ENCODE measurements at places on chromosomes 11 and 22.

GRCh38 chr11:66619080-66619554, 2.7 kb downstream of the RBM14 start:
- no peak for DNase-seq

GRCh38 chr11:11426226-11426952, 73.3 kb upstream of the CSNK2A3 start:
- no peak for DNase-seq

GRCh38 chr11:116610190-116610589, 162.6 kb downstream of the BUD13 start:
- DNase-seq = no peak

DNA sequence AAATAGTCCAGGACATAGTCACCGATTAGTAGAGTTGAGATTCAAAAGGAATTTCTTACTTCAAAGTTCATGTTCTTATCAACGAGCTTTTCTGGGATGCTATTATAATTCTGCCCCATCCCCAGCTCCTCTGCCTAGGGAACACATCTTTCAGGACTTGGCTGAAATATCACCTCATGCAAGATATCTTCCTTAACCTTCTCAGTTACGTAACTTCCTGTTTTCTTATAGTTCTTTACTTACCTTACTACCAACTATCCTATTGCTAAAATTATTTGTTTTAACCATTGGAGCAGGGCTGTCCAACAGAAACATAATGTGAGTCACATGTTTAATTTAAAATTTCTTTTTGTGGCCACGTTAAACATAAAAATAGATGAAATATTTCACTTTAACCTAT, 2.3 kb downstream of the NARS2 start:
- DNase-seq = no peak

DNA sequence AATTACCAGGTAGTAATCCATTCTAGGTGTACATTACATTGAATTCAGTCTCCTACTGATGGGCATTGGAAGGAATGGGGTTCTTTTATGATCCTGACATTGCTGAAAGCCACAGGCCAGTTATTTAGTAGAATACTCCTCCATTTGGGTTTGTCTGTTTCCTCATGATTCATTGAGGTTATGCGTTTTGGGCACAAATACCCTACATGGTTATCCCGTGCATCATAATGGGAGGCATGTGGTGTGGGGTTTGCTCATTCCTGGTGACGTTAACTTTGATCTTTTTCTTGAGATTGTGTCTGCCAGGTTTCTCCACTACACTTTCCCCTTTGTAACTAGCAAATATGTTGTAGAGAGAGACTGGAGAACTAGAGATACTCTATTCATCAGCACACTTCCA, 5.5 kb downstream of the FOLR3 start:
- no peak for DNase-seq

DNA sequence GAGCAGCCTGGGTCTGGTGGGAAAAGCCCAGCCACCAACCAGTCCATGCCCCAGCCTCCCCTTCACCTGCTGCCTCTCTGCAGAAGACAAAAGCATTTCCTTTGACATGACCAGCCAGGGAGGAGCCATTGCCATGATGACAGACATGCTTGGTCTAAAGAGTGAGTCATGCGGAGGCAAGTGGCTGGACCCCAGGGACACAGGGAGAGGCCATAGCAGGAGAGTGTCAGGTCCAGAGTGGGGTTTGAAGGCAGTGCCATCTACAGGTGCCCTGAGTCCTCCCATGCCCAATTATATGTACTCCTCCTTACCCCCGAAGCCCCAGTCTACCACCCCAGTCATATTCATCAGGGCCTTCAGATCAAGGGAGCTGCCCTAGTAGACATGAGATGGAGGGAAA, 67.4 kb downstream of the SCN3B start:
- DNase-seq = no peak

GRCh38 chr11:32659672-32660071, 76.0 kb downstream of the EIF3M start:
- DNase-seq = no peak

GRCh38 chr11:101960231-101960630, 43.9 kb upstream of the ANGPTL5 start:
- DNase-seq = no peak

- no peak for DNase-seq
Observed at GRCh38 chr11:60263402-60263801, 17.1 kb upstream of the MS4A4A start.

GRCh38 chr11:120800206-120800605, 223.7 kb upstream of the TBCEL start:
- no peak for DNase-seq

DNA sequence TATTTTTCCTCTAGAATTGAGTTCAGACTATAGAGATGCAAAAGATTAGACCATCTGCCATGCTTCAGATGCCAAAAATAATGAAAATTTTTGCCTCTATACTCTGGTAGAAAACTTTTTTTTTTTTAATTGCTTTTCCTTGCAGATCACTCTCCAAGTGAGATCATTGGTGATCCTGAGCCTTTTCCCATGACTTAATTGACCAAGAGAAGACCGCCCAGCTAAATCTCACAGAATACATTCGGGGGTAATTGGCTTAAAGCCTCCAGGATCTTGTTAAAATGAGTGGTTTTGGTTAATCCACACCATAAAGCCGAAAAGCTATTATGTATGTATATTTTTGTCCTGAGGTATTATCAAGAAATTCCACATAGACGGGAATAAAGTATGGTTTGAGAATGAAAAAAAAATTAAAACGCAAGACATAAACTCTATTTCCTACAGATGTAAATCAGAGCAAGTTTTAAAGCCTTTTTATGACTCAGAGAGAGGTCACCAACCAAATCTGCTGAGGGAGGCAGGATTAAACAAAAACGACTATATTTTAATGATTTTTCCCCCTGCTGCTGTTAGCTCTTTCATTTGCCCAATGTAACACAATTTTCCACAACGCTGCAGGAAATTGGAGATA, 64.0 kb downstream of the PARVA start:
- DNase-seq = no peak

DNA sequence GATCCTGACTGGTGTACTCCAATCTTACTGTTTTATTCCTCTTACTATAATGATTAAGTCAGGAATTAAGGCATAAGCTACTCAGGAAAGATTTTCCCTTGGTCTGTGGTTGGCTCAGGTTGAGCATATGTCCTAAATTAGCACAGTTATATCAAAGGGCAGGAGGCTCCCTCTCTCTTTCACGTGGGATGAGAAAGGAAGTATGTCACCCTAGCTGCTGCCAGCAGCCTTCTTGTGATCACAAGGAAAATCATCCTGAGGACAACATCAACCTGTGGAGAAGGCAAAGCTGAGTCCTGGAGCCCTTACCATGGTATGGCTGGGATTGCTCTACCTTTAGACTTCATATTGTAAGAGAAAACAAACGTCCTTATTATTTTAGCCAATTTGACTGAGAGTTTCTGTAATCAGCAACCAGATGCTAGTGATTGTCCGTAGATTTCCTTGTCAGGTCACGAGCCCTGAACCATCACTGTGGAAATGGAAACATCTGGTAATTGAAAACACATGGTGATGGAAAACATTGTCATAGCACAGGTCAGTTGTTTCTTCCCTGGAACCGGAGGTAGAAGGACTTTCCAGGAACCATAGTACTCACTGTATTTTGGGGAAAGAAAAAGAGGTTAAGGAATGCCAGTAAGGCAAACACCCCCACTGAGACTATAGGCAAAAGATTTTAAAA, 40.6 kb upstream of the DEUP1 start:
- DNase-seq = no peak

GRCh38 chr22:31646186-31647019, 15.6 kb downstream of the PISD start:
- DNase-seq = peak; percentile 98

DNA sequence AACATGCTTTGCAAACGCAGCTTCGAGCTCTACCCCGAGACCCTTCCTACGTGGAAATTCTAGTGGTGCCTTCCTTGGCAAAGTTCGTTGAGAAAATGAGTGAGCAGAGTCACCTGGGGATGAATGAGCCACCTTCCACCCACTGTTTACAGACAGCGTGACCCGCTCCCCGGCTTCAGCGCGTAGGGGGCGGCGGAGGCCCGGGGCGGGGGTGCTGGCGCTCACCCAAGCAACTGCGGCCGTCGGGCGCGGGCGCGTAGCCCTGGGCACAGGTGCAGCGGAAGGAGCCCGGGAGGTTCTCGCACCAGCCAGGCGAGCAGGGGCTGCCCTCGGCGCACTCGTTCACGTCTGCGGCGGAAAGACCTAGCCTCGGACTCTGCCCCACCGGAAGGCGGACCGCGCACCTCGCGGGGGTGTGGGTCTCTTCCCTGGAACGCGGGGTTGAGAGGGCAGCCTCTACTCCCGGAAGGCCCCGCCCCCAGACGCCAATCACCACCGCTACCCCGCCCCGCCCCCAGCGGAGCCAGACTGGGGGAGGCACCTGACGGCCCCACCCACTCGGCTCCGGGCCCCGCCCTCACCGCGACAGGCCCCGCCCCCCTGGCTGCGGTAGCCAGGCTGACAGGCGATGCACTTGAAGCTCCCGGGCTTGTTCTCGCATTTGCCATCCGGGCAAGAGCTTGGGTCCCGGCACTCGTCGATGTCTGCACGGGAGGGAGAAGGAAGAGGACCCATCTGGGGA, 11.8 kb downstream of the LTBP3 start:
- DNase-seq = no peak

DNA sequence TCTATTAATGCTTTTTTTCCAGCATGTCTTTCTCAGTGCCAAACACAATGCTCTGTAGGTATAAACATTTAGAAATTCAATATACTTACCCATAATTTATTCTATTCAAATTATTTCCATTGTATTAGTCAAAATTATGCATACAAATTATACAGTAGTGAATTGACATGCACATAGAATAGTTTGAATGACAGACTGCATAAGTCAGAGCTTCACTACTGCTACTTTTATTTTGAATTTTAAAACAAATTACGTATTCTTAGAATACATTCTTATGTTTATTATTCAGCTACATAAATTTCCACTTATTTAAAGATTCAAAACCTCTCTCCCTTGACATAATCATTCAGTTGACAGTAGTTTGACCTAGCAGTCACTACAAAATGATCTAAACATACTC, 808.0 kb upstream of the CCDC179 start:
- DNase-seq = no peak

DNA sequence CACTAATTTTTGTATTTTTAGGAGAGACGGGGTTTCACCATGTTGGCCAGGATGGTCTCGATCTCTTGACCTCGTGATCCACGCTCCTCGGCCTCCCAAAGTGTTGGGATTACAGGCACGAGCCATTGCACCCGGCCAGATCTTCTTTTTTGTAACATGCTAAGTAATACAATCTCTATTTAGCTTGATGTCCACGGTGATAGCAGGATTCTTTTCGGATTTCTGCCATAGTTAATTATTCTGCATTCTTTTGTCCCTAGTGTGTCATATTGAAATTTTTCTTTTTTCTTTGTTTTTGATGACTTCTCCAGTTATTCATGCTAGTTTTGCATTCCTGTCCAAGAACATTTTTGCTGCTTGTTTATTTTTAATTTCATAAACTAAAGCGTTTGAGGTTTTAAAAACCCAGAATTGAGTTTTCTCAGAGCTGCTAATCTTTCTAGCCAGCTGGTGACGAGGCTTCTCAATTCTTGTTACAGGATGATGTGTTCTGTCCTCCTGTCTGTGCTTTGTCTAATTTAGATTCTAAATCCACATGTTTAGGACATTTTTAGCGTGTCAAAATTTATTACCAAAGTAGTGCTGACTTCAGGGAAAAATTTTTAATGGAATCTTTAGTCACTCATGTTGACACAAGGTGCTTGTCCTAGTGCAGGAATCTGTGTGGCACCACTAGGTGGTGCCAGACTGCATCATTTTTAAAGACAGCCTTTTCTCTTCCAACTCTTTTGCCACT, 21.8 kb downstream of the NF2 start:
- no peak for DNase-seq

GRCh38 chr22:27512283-27512761, 289.2 kb downstream of the MN1 start:
- peak; percentile 89 for DNase-seq

DNA sequence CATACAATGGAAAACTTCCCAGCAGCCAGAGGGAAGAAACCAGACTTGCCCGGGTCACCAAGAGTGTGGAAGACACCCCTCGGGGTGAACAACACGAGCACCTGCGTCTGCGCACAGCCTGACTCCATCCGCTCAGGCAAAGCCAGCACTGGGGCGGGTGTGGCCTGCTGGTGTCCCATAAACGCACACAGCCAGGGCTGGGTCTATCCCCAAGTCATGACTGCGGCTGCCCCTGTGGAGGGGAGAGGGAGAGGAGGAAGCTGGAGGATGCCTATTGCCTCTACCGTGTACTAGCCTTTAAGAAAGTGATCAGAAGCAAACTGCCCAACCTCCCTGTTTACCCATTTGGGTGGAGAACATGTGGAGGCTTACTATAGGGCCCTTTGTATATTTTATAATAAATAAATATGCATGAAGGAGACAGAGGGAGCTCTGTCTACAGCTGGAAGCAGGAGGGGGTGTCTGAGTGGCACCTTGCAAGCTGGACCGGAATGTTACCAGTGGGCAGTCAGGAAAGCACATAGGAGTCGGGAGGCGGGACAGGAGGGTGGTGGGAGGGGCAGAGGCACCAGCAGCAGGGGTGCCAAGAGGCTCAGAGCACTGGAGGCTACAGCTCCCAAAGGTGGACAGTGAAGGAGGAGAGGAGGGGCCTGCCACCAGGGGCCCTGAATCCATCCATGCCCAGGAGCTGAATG, 79.6 kb downstream of the PHF21B start:
- DNase-seq = no peak

- DNase-seq = no peak
Observed at GRCh38 chr11:66081505-66081904, 11.4 kb downstream of the PACS1 start.

DNA sequence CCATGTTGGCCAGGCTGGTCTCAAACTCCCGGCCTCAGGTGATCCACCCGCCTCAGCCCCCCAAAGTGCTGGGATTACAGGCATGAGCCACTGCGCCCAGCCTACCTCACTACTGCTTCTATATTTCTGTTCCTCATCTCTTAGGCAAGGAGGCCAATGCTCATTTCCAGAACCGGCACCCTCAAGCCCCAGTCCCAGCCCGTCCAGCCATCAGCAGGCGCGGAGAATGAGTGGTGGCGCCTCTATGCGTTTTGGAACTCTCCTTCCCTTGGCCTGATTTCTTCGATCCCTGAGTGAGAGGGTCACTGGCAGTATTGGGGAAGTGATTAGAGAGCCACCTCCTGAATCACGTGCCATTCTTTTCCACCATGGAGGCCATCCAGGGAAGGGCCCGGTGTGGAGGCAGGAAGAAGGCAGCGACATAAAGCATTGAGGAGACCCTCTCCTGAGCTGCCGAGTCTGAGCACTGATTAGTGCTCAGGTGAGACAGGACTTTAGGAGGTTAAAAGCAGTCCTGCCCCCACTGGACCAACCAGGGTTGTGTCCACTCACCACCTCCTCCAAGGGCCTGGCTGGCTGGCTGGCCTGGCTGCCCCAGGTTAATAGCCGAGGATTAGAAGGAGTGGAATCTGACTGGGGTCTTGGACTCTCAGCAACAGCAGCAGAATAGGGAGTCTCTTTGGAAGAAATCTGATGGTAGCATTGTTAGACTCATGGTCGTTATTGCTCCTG, 8.7 kb downstream of the GRIK4 start:
- no peak for DNase-seq

- DNase-seq = no peak
Observed at GRCh38 chr22:30297991-30298701, 8.8 kb upstream of the CASTOR1 start.
